AML-193 (cell line): ENCODE measurements at places on chromosomes 2 and 18.

- no peak for DNase-seq
Observed at GRCh38 chr2:27795868-27796277, 24.4 kb downstream of the MRPL33 start.

DNA sequence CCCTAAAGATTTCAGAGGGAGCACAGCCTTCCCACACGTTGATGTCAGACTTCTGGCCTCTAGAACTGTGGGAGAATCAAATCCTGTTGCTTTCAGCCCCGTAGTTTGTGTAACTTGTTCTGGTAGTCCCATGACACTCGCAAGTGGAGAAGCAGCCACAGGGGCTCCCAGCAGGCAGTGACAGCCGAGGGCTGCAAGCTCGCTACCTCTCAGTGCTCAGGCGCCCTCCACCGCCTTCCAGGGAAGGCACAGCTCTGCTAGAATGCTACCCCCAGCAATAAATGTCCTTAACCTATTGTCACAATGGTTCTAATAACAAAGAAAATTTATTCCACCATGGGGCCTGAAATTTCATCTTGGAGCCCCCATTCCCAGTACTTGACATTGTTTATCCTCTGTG lies 143.1 kb upstream of the ZNF236 start:
- DNase-seq = no peak

DNA sequence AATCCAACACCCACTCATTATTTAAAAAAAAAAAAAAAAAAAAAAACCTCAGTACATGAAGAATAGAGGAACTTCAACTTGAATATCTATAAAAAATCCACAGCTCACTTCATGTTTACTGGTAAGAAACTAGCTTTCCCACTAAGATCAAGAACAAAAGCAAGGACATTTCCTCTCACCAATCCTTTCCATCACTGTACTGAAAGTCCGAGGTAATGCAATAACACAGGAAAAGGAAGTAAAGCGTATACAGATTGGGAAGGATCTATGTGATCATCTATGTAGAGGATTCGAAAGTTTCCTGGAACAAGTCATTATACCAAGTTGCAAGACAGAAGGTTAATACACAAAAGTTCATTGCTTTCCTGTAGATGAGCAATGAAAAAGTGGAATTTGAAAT lies 63.2 kb downstream of the ROCK2 start:
- DNase-seq = no peak

DNA sequence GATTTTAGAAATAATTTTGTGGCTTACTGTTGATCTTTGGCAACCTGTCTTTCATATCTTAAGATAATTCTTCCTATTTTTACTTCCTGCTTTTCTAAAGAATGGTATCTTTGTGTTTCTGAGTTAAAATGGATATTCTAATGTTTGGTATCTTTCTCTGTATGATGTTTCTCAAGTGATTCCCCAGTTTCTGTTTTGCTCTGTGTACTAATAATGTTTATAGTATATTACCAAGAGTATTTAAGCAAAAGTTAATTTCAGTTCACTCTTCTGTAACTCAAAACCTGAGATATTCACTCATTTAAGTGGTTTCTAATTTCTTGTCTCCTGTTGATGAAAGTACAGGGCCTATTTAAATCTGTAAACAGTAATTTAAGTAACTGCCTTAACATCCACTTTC lies 58.3 kb downstream of the CCDC150 start:
- no peak for DNase-seq

DNA sequence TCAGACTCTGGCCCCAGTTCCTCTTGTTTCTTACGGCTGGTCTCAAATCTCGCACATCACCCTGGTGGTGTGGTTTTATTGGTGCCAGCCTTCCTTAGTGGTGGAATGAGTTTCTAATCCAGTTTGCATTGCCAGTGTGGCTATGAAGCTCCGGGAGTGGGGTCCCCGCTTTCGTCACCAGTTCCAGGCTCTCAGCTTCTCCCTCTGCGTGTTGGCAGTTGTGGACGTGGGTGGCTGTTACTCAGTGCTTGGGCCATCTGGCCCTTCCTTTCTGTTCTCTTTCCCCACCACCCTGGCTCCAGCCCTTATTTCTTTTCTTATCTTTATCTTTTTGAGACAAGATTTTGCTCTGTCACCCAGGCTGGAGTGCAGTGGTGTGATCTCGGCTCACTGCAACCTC lies 30.1 kb downstream of the EFR3B start:
- DNase-seq = no peak

- DNase-seq = no peak
Observed at GRCh38 chr2:43375746-43376522, 149.5 kb upstream of the ZFP36L2 start.

GRCh38 chr2:101551336-101551888 lies 76.5 kb upstream of the RFX8 start:
- DNase-seq = no peak

DNA sequence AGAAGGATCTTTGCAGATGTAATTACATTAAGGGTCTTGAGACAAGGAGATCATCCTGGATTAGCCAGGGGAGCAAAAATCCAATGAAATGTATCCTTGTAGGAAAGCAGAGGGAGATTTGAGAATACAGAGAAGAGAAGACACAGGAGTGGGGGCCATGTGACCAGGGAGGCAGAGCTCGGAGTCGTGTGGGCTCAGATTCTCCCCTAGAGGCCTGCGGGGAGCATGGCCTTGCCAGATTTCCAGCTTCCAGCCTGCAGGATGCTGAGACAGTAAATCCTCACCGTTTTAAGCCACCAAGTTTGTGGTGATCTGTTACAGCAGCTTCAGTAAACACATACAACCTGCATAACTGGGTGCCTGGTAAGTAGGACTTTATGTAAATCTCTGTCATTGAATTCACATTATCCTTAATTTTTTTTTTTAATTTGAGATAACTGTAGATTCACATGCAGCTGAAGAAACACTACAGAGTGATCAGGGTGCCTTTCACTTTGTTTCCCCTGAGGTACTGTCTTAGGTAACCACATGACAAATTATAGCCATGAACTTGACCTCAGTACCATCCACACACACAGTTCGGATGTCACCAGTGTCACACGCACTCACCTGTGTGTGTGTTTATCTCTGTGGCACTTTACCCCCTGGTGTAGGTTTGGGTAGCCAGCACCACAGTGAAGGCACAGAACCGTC lies 138.4 kb upstream of the HDAC4 start:
- no peak for DNase-seq

DNA sequence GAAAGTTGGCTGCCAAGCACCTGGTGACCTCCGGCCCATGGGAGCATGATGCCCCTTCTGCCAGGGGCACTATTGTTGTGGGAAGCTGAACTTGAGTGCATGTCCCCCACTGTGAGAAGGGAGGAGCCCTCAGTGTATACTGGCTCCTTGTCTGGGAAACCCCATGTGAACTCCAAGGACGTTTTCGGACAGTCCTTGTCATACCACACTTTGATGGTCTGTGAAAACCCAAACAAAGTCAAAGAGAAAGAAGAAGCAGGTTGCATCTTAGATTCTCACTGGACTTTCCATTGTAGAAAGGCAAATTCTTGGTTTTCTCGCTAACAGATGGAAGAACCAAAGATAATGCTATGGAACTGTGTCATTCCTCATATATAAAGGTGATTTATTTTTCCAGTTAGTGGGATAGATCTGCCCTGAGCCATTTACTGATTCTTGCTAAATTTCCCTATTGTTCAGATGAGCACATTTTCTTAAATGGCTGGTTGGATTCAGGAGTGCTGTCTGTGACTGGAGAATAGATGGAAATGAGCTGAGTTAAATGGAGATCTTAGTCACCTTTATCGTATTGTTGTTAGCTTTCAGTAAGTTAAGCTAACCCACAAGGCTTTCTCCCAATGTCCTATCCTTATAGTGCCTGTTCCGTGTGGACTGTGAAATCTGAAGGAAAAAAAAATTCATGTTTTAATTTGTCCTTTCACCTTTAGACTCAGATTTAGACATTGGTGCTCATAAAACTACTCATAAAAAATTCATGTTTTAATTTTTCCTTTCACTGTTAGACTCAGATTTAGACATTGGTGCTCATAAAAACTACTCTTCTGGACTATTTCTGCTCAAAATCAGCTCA lies 166.6 kb downstream of the ACTR3 start:
- no peak for DNase-seq

- peak; percentile 55 for DNase-seq
Observed at GRCh38 chr2:136331226-136331625, 213.3 kb upstream of the CXCR4 start.

GRCh38 chr2:143140864-143141661 lies 11.8 kb downstream of the ARHGAP15 start:
- DNase-seq = peak; percentile 51

DNA sequence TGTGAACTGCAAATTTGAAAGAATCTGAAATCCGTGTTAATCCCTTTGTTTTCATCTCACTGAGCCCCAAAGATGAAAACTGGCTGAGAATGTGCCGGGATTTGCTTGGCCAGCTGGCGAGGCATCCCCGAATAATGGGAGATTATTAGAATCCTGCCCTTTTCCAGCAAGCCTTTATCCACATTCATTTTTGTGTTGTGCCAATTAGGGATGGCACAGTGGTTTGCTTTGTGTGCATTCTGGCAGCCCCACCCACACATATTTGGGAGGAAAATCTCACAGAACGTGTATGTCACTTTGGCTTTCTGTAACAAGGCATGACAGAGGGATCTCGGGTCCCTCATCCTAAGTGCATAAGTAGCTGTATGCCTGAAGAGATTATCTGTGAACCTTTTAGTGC lies 405.8 kb upstream of the FAM98A start:
- no peak for DNase-seq

GRCh38 chr2:41955316-41956043 lies 92.3 kb upstream of the PKDCC start:
- DNase-seq = no peak

DNA sequence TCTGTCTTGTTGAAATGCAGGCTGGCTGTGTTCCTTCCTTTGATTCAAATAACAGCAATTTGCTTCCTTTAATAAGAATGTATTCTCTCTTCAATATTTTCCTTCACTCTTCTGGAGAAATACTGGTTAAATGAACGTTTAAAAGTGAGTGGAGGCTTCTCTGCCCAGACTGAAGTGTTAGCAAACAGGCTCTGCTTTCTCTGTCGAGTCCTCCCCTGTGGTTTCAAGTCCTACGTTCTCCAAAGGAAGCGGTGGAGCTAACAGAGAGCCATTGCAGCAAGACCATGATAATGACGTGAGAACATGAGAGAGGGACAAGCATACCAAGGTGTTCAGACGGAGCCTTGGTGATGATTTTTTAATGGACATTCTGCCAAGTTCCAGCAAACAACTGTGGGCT lies 26.2 kb upstream of the PID1 start:
- peak; percentile 4 for DNase-seq

GRCh38 chr2:33246432-33246831 lies 230.0 kb upstream of the RASGRP3 start:
- DNase-seq = no peak

- no peak for DNase-seq
Observed at GRCh38 chr2:34241905-34242762, 643.0 kb upstream of the FAM98A start.

- no peak for DNase-seq
Observed at GRCh38 chr2:182359990-182360662, 66.7 kb downstream of the PDE1A start.

GRCh38 chr2:205681401-205682238 lies 681 bp upstream of the NRP2 start:
- no peak for DNase-seq

DNA sequence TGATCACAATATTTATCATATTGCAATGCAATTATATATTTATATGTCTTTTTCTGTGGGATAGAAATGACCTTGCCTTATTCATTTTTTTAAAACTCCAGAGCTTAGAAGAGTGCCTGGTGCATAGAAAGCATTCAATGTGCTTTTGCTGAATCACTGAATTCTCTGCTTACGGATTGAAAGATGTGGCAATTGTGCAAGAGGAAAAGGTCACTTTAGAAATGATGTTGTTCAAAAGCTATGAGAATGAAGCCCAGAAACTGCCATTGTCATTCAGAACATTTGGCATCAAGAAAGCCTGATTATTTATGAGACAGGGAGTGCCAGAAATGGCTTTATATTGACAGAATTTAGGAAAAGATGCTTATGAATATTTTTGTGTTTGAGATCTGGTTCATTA lies 678.6 kb upstream of the CDH2 start:
- no peak for DNase-seq

- no peak for DNase-seq
Observed at GRCh38 chr2:143759455-143759854, 630.2 kb downstream of the ARHGAP15 start.

DNA sequence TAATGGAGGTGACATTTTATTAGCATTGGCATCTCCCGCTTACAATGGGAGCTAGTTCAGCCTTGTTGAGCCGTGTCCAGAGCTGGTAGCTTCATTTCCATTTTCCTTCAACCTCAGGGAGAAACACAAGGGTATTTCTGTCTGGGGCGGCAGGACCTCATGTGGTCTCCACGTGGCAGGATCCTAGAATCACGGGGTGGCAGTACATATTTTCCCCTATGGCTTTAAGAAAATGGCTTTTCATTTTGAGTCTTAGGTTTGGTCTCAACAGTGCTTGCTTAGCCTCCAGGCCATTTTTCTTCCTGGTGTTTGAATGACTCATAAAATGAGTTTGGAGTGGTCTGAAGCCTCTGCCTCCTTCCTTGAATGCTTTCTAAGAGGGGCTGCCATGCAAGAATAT lies 20.3 kb downstream of the CABLES1 start:
- no peak for DNase-seq

DNA sequence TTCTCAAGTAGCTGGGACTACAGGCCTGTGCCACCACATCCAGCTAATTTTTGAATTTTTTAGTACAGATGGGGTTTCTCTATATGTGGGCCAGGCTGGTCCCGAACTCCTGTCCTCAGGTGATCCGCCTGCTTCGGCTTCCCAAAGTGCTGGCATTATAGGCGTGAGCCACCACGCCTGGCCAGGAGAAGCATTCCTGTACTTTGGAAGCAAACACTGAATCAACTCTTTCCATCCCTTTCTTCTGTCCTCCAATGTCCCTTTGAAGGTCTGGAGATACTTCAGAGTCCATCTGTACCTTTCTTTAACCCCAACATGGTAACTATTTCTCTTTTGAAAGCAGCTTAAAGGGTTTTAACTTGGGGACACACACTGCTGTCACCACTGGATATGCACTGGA lies 23.6 kb upstream of the MAP4K4 start:
- no peak for DNase-seq

DNA sequence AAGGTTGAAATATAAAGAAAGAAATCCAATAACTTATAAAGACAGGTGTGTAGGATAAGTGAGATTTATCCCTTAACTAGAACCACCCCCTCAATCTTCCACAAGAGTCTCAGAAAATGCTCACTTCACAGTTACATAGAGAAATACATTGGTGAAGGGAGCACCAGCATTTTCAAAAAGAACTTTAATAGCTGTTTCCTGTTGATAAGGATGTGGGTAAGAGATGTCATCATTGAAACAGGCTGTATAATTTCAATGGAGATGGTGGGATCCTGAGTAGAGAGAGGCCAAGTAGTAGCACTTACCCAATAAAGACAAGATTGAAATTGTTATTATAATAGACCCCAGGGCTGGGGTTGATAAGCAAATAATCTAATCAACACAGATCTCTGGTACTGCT lies 162.2 kb upstream of the TACR1 start:
- no peak for DNase-seq

- no peak for DNase-seq
Observed at GRCh38 chr2:127464470-127465257, 46.4 kb downstream of the PROC start.

- DNase-seq = no peak
Observed at GRCh38 chr2:109457794-109458193, 156.0 kb downstream of the SEPTIN10 start.

GRCh38 chr2:232744963-232745362 lies 31.4 kb downstream of the KCNJ13 start:
- DNase-seq = no peak
